A549 (cell line): ENCODE measurements at places on chromosomes 2 and 18.

- DNase-seq, result no peak
Measured at GRCh38 chr2:23509103-23509502, 124.1 kb downstream of the KLHL29 start.

GRCh38 chr18:79334496-79335233 is 61.1 kb upstream of the NFATC1 start:
- no peak for DNase-seq

GRCh38 chr2:3253913-3254441 is 123.6 kb downstream of the EIPR1 start:
- DNase-seq, result no peak

GRCh38 chr2:20062615-20063545 is 11.5 kb upstream of the LAPTM4A start:
- no peak for DNase-seq

GRCh38 chr18:76980663-76981395 is 151.8 kb downstream of the MBP start:
- no peak for DNase-seq

- no peak for DNase-seq
Measured at GRCh38 chr2:85644909-85645308, 23.1 kb downstream of the SFTPB start.

DNA sequence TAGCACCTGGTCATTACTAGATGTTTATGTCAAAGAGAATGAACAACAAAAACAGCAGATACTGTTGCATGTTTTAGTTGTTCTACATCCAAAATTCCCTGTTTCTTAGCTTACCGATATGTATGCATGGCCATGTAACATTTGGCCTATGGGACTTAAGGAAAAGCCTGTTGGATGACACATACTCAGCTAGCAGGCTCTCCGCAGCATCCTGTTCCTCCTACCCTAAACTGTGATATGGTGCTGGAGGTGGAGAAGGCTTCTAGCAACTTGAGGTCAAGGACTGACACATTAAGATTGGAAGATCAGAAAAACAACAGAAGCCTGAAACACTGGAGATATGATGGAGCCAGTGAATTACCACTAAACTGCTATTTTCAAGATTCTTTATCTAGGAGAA is 537.8 kb downstream of the LRRTM4 start:
- DNase-seq, result no peak

DNA sequence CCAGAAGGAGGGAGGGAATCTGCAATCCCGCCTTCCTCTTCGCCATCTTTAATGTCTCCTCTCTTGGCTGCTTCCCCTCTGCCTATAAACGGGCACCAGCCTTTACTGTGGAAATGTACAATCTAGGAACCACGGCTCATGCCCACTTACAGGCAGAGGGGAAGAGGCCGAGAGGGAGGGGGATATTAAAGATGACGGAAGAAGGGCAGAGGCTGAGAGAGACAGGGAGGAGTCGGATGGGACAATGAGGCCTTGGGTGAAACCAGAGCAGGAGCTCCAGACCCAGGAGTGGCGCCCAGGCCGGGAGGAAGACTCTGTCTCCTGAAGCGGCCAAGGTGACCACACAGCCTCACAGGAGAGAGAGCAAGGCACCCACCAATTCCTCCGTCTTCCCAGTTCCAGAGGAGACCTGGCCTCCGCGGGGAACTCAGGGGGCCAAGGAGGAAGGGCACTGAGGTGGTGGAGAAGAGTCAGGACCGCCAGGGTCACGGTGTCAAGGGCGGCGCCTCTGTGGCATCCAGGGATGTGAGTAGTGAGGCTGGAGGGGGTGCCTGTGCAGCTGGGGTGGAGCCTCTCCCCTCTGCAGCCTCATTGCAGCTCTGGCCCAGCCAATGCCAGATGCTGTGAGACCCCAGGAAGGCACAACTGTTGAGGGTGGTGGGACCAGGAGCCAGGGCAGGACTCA is 67.8 kb downstream of the CIB4 start:
- DNase-seq, result no peak

- no peak for DNase-seq
Measured at GRCh38 chr2:160963957-160964356, 196.3 kb upstream of the TANK start.

GRCh38 chr2:194867328-194867727 is 789.7 kb upstream of the SLC39A10 start:
- peak; percentile 7 for DNase-seq

GRCh38 chr18:24922491-24922890 is 429.5 kb downstream of the ZNF521 start:
- DNase-seq, result no peak

DNA sequence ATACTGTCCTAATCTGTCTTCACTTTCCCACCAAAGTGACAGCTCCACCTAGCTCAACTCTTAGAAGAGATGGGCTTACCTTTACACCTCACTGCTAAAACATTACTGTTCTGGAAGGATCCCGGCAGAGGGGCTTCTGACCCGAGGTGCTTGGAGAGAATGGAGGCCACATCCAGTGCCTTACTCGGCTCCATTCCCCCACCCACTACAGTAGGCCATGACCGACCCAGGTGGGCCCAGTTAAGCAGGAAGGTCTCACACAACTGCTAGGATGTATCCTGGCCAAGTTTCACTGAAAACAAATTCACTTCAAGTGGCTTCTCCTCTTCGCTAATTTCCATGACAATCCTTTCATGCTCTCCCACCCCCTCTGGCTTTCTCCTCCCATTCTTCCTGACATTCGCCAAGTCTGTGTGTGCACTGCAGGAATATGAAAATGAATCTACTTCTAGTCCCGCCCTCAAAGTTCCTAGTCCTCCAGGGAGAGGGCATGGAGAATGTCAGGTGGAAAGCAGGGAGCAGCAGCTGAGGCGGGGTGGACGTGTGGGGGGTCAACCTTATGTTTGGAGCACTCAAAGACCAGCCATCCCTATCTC is 11.8 kb downstream of the WIPF1 start:
- DNase-seq, result no peak

DNA sequence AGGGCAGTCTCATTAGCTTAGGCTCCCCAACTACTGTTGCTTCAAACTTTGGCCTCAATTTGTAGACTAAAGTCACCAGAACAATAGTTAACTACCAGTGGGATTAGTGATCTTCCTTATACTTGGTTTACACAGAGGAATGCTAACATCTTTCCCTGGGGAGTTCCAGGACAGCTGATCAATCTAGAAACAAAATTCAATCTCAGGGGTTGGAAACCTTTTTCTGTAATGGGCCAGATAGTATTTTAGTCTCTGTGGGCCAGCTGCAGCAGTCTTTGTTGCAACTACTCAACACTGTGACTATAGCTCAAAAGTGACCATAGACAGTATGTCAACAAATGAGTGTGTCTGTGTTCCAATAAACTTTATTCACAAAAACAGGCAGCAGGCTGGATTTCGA is 85.7 kb downstream of the METTL8 start:
- no peak for DNase-seq

DNA sequence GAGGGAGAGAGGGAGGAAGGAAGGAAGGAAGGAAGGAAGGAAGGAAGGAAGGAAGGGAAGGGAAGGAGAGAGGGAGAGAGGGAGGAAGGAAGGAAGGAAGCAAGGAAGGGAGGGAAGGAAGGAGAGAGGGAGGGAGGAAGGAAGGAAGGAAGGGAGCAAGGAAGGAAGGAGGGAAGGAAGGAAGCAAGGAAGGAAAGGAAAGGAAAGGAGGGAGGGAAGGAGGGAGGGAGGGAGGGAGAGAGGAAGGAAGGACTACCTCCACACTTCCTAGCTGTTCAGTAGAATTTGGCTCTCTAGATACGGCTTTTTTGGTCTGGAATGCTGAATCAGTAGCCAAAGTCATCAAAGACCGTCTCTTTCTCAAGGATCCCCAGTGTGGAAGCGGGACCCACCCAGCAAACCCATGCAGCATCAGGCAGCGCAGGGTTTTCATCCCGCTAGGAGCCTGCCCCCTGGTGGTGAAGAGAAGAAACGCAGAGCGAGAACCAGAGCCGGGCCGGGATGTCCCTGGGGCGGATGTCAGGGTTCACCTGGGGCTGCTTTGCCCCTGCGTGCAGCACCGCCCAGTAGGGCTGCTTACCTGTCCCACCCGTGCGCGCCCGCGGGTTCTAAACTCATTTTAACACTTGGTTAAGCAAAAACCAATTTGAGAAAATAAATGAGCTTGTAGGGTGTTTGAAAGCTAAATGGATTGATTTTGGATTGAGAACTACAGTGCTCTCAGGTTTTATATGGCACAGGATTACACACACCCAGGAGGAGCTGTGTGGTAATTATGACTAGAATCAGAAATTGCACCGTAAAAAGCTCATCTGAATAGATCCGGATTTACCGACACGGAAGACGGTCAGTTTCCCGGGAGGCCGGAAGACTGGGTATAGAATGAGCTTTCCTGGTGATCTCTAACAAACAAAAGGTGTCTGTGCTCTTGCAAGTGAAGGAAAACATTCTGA is 48.1 kb upstream of the ARL4C start:
- DNase-seq, result peak; percentile 81

GRCh38 chr2:28621172-28622100 is 125.6 kb downstream of the PLB1 start:
- peak; percentile 68 for DNase-seq

GRCh38 chr2:60351802-60352201 is 201.7 kb downstream of the BCL11A start:
- DNase-seq, result no peak

- DNase-seq, result no peak
Measured at GRCh38 chr2:12180031-12180430, 433.6 kb downstream of the LPIN1 start.

GRCh38 chr2:105570757-105571156 is 171.9 kb upstream of the FHL2 start:
- DNase-seq, result no peak

DNA sequence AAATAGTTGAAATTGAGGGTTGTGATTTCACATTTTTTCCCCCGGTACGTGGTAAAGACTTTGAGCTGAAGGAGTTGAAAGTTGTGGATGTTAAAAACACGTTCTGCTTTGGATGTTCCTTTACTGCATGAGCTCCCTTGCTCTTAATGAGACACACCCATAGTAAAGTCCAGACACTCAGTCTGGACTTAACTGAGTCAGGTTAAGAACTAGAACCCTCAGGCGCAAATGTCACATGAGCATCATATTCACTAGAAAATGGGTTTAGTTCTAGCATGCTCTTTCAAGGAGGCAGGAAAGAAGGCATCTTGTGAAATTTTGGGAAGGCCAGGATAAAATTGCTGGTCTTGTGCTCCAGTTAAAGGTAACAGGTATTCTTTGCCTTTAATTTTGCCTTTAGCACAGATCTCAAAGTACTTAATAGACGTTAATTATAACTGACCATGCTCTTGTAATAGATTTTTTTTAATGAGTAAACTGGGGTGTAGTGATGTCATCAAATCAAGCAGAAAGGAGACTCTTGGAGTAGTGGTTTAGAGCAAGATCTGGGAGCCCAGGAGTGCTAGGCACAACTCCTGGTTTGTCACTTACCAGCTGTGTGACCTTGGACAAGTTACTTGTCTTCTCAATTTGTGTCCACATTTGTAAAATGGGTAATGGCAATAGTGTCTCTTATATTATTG is 20.6 kb downstream of the ITGA6 start:
- DNase-seq, result no peak

- DNase-seq, result no peak
Measured at GRCh38 chr2:241797441-241798080, 11.4 kb upstream of the NEU4 start.

DNA sequence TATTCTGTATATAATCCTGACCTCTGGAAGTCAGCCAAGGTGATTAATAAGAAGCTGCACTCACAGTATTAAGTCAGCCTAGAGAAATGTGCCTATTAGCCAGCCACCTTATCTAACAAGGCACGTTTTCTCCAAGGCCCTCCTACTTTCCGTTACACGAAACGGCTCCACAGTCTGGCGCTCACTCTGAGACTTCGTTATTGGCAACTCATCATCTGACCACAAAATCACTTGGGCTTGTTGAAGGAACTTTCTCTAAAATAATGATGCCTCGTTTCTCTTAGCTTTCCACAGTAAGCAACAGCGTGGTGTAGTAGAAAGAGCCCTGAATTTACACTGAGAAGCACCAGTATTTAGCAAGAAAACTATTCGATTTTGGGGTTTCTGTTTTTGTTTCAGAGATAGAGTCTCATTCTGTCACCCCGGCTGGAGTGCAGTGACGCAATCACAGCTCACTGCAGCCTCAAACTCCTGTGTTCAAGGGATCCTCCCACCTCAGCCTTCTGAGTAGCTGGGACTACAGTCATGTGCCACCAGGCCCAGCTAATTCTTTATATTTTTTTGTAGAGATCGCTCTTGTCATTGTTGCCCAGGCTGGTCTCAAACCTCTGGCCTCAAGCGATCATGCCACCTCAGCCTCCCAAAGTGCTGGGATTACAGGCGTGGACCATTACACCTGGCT is 53.6 kb upstream of the SLC14A1 start:
- no peak for DNase-seq

DNA sequence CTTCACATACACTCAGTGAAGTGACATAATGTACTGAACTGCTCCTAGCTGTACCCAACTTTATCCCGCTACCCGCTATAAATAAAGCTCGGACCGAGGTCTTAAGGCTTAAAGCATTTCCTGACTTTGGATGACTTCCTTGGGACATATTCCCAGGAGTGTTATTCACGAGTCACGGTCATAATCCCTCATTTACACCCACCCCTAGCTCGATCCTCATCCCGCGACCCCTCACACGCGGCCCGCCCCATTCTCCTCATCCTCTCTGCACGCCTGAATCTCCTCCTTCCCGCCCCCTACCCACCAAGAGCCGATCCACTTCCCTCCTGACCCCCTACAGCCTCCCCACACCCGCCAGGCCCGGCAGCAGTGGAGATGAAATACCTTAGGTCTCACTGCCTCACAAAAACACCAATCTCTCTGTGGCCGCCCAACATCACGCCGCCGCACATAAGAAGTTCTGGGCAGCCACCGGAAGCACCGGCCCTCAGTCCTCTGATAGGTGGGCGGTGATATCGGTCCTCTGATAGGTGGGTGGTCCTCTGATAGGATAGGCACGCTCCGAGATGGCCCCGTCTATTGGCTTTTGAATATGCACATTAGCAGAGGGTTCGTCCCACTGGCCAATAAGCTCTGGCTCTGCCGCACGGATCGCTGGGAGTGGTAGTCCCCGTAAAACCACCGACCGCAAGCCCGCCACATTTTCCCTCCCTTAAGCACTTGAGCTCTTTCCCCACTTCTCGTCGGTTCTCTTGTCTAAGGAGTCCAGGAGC is at the start of gene WDCP:
TSS of gene WDCP (minus strand) at position 462 of the 773 bp plus-strand sequence. CDS start 7,897 bp downstream, outside the sequence.
- DNase-seq, result peak; percentile 93

DNA sequence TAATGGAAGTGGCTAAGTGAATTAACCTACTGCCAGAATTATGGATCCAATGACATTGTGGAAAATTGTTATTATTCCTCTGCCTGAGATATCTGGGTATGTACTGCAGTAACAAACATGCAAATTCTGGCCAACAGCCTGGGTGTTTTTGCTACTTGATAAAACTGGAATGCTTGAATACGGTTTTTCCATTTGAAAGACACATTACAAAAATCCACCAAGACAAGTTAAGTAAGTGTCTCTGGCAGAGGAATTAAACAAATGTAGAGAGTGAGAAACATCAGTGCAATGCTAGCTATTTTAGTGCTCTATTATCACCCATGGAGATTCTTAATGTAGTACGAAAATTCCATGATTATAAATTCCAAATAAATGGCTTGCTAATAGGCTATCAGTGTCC is 312.4 kb upstream of the MEIS1 start:
- no peak for DNase-seq

DNA sequence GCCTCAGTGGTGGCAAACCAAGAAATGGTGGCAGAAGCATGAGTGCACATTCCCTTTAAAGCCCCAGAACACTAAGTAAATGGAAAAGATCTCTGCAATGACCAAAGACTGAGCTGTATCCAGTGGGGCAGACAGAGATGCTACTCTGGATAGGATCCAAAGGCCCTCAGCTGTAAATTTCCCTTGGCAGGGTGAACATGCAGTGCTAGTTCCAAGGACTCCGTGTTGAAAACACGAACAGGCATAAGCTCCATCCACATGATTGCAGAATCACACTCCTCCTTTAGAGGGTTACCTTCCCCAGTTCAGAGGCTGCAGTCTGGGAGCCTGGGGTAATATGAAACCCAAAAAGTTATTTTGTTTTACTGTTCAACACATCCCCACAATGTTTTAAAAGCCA is 98.6 kb upstream of the KLF7 start:
- no peak for DNase-seq
